Motor neuron (in vitro differentiated cells): ENCODE measurements at places on chromosomes 7 and 10. TPM values are rescaled to one million over a fixed set of nuclear protein-coding genes. Genes with fewer than 3 reads are reported as not detected.
A peak's percentile ranks its signal among the peaks of the same experiment; 100 is the strongest.

GRCh38 chr7:108479751-108480150 lies 23.5 kb upstream of the NRCAM start:
- ATAC-seq = no peak

ACBD7 gene
- 1.3 and 1.7 TPM in 2 replicates for total RNA-seq

GRCh38 chr7:23544913-23545354 lies 13.2 kb upstream of the TRA2A start:
- peak; percentile 74 for ATAC-seq

GRCh38 chr10:88467835-88468485 lies 115.2 kb downstream of the RNLS start:
- ATAC-seq = no peak

MALRD1 gene
- 0.16 and 0.37 TPM in 2 replicates for total RNA-seq

DIP2C gene
- 20.6 and 22.3 TPM in 2 replicates for total RNA-seq

DNA sequence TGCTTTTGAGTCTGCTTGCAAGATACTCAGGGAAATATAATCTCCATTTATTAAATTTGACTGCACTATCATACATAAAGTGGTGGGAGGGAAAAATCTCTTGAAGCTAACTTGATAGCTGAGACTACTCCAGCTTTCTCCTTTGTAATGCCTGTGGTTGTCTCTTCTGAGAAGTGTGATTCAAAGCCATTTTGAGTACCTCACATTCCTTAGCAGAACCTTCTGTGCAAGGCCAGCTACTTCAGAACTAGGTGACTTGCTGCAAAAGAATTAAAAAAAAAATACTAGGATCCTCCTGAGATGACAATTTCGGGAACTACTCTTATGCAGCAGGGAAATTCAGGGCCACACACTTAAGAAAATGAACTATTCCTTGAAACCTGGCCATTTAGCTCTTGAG lies 294.8 kb downstream of the MDFIC start:
- ATAC-seq = no peak

GRCh38 chr7:113289140-113289740 lies 170.9 kb upstream of the SMIM30 start:
- ATAC-seq = peak; percentile 94

NEUROD6 gene
- 0.09 TPM in 1 of 2 replicates, not detected in the other for total RNA-seq

BAIAP2L1 gene
- 1.5 and 2.5 TPM in 2 replicates for total RNA-seq

- peak; percentile 90 for ATAC-seq
These were observed 121.6 kb upstream of the ZNF92 start for GRCh38 chr7:65251851-65252620.

DNA sequence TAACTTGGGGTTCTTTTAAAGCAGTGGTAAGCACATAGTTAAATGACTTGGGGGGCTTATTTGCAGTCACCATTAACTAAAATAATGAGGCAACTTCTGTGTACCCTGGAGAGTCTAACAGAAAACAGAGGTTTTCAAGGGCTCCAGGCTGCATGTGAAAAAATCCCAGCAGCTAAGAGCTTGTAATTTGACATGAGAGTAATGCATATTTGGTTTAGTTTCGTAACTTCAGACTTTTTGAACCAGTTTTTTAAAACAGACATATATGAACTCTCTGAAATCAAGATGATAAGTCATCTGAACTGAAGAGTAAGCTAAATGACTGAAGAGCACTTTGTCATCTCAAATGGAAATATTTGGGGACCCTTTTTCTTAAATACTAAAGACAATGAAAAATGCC lies 40.2 kb upstream of the IFRD1 start:
- ATAC-seq = no peak

IL15RA gene
- total RNA-seq = 0.29 and 0.43 TPM in 2 replicates

DNA sequence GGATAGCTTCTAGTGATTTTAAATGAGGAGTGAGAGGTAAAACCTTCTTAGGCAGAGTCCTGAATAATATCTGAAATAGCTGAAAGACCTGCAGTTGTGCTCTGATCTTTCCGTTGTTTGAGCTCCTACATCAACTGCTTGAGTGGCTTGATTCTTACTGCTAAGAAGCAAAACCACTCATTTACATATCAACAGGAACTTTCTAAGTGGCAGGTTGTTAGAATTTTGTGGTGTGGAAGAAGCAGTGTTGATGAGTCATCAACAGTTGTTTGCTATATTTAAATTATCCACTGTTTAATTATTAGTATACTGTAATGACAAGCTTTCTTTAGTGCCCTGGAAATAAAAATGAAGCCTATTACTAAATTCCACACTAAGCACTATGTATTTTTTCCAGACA lies 689.5 kb downstream of the DNAJB9 start:
- no peak for ATAC-seq

DNA sequence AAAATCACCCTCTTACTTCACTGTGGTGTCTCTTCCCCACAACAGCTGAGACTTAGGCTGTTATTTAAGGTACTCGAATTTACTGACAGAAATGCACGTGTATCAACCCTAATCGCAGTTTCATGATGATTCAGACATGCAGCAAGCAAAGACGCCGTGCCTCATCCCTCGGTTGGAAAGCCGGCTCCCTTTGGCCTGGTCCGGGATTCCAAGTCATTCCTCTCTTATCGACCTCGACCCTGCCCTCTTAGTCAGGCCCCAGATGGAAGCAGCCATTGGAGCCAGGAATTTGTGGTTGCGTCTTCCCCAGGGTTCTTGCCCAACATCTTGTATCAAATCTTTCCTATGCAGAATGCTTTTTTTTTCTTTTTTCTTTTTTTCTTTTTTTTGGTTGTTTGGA lies 229.5 kb downstream of the GATA3 start:
- no peak for ATAC-seq

GRCh38 chr7:114790521-114790920 lies 131.4 kb upstream of the MDFIC start:
- no peak for ATAC-seq
